NCI-H2081 (cell line): ENCODE measurements at places on chromosomes 1 and 21.

GRCh38 chr21:15084668-15085067 is 19.9 kb upstream of the NRIP1 start:
- DNase-seq = no peak

- peak; percentile 61 for DNase-seq
These were observed 68.3 kb upstream of the SIM2 start for GRCh38 chr21:36630485-36631206.

DNA sequence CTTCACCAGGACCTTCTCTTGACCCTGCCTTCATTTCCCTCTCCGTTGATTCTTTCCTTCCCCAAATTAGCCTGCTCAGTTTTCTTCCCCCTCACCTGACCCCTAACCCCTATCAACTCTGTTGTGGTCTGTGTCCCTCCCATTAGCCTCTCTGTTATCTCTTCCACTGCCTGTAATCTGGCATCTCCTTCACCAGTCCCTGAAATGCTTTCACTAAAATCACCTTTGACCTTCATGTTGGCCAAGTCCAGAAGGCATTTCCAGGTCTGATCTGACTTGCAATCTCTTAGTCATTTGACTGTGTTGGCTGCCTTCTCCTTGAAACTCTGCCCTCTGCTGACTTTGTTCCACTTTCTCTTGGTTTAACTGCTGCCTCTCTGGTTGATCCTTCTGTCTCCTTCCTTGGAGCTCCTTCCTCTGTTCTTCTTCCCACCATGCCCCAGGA is 28.2 kb downstream of the ATP8B2 start:
- no peak for DNase-seq

- no peak for DNase-seq
These were observed 32.8 kb upstream of the PKP1 start for GRCh38 chr1:201250326-201251011.

DNA sequence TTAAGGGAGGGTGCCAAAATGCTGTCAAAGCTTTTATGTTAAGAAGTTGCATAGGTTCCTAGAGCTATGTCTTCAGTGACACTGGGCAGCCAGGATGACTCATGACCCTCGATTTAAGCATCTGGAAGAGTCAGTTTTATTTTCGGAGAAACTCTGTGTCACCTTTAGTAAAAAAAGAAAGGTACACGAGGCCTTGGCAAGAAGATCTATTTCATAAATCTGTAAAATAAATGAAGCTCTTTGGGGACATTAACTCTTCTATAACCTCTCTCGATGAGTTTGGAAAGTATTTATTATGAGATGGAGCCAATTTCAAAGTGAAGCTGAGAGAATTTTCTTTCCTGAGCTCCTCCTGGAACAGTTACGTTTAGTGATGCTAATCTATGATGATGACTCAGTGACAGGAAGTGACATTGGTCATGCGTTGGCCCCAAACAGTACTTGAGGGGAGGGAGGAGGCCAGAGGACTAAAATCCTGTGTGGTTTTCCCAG is 156.5 kb downstream of the HLX start:
- no peak for DNase-seq

DNA sequence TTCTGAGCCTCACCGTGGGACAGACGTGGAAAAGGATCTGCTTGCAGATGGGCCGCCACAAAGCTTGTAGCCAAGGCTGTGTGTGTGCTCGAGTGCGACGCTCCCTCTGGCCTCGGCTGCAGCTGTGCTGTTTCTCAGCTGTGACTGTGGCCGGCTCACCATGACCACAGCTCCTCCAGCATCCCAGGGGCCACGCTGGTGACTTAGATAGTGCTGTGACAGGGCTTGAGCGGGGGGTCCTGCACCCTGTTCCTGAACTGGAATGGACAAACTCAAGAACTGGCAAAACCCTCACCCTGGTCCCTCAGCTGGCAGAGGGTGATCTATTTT is 17.4 kb upstream of the ACTRT2 start:
- no peak for DNase-seq

GRCh38 chr1:239997515-239998311 is 94.0 kb upstream of the FMN2 start:
- DNase-seq = peak; percentile 24

DNA sequence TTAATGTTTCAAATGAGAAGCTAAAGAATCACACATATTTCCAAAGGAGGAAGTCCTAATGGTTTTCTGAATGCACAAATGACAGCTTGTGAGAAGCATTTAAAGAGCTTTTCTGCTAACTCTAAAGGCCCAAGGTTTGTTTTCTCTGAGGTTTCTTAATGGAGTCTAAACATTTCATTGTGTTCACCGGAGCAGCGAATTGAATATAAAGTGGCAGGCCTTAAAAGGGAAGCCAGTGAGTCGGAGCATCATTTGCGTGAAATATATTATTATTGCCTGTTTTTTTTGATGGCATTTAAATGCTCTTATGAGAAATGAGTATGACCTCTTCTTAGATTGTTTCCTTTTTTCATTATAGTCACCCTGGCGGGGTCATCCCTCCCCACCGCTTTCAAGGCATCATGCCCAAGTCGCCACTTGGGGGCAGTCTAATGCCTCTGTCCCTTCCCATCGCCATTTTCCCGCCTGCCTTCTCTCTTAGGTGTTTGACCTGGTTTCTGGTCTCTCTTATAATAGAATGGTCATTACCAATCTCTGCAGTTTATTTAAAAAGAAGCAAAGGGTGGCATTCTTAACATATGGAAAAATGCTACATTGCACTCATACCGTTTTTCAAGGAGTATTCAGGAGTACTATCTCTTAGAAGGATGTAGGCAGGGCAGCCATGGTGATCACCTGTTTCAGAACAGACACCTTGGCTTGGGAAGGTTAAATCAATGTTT is 25.3 kb upstream of the OVAAL start:
- peak; percentile 81 for DNase-seq
